Left ventricle myocardium inferior (tissue), 1 donor: ENCODE measurements at places on chromosomes 2 and 18. TPM values are rescaled to one million over a fixed set of nuclear protein-coding genes. Genes with fewer than 3 reads are reported as not detected.

Gene TWIST2
- total RNA-seq: 2.7 TPM

Gene PJVK
- 0.91 TPM for total RNA-seq

Gene IL1R2
- 0.96 TPM for total RNA-seq

Gene FBXO41
- 0.55 TPM for total RNA-seq

Gene GALNT3
- total RNA-seq: 0.08 TPM

- DNase-seq: no peak
Measured at GRCh38 chr18:55220523-55220922, 261.3 kb upstream of the CCDC68 start.

DNA sequence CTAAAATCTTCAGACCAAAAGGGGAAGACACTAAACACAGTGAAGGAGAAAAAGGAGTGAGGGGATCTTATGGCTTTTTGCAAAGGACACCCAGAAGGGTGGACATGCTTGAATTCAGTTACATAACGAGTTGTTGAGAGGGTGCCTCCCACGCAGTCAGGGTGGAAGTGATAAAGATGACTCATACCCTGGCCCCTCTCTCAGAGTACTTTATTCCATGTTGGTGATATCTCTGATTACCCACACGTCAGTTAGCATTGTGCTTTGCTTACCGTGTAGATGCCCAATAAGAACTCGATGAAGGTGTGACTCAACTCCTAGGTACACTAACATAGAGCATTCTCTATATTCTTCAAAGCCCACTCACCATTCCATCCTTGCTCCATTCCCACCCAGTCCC is 44.4 kb downstream of the EN1 start:
- DNase-seq: no peak

- no peak for DNase-seq
Measured at GRCh38 chr2:164760179-164760578, 81.4 kb downstream of the COBLL1 start.

- no peak for DNase-seq
Measured at GRCh38 chr2:226895579-226895978, 59.7 kb downstream of the RHBDD1 start.

GRCh38 chr2:102837626-102838198 is 75.9 kb downstream of the TMEM182 start:
- DNase-seq: no peak

GRCh38 chr2:104944495-104944894 is 90.6 kb downstream of the POU3F3 start:
- no peak for DNase-seq

- DNase-seq: no peak
Measured at GRCh38 chr2:148789059-148789458, 86.0 kb upstream of the KIF5C start.

DNA sequence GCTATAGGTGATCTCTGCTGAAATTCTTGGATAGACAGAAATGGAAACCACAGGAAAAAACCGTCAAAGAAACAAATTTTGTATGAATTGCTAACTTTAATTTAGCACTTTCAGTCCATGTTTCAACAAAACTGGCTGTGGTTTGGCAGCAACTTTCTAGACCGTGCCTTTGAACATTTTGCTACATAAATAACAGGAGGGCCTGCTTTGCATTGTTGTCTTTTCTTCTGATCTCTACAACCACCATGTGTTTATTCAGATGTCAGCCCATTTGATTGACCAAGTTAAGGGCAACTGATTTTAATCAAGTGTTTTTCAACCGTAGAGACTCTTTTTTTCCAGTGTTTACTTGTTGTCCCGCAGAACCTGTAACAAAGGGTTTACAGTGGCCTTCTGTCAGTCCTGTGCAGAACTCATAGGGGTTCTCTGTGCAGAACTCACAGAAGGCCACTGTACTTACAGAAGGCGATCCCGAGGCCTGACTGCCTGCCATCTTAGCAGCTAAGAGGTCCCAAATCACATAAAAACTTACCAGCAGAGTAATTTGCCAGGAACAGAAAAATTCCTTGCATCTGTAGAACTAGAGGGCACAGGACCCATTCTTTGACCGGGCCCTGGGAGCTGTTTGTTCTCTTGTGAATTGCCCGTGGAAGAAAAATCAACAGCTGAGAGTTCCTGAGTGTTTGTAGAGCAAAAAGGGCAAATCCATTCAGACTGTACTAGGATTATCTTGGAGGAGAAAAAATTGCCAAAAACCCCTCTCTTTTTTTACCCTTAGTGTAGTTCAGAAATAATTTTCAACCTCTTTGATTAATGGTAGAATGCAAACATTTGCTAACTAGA is 120.6 kb downstream of the PRKRA start:
- DNase-seq: no peak

GRCh38 chr2:96329456-96329855 is 4.3 kb downstream of the ITPRIPL1 start:
- DNase-seq: no peak
